Epithelial cell of prostate (primary cell): ENCODE measurements at places on chromosomes 5 and 9.

- no peak for DNase-seq
Observed at GRCh38 chr9:114501796-114502682, 3.2 kb downstream of the WHRN start.

- no peak for DNase-seq
Observed at GRCh38 chr5:177111720-177112394, 21.7 kb upstream of the NSD1 start.

DNA sequence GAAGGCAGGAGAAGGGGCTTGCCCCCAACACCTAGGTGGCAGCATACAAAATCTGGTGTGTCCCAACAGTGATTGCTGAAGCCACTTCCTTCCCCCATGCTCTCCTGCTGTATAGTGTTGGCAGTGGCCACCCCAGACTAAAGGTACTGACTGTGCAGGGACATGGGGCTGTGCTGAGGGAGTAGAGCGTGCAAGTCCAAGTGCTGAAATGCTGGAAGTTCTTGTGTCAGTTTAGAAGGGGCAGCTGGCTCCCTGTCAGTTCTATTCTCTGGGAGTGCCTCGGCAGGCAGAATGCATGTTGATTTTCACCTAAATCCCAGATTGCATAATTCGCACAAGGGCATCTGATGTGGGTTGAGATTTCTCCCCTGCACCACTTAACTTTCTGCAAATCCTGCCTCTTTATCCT lies 68.6 kb downstream of the GDNF start:
- DNase-seq, result no peak

DNA sequence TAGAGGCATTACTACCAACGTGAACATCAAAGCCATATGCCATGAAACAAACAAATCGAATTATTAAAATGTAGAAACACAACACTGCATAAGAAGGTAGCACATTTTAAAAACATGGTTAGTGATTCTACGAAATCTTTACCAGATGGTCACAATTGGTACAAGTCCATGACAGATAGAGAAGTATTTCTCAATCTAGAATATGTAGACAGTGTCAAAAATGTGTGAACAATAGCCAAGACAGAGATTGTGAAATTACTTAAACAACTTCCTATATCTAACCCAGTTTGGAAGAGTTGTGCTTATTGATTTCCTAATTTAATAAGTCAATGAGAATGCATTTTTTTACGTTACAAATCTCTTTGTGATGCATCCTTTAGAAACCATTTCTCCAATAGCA lies 1121.6 kb downstream of the MAT2B start:
- DNase-seq, result no peak

DNA sequence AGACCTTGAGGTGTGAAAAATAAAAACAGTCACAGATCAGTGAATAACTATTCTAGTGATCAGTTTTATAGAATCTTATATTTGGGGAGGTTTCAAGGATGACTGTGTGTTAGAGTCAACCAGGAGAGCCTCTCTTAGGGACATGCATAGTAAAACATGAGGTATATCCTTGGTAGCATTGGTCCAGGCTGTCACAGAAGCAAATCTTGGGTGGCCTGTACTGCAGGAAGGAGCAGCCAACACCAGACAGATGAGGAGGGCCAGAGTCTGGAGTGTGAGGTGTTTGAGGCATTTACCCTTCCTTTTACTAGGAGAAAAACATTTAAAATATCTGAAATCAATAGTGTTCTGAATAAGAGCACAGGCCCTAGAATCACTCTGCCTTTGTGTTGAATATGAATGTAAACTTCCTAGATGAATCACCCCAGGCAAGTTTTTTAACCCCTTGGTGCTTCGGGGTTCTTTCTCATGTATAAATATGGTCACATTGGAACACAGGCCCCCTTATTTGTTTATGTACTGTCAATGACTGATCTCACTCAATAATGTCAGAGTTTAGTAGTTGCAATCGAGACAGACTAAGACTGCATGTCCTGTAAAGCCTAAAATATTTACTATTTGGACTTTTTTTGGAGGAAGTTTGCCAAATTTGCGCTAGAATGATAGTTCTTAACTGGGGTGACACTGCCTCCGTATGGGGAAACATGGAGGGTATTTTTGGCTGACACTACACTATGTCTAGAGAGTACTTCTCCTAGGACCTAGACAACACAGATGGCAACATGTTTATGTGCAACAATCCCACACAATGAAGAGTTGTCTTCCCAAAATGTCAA lies 416.5 kb upstream of the POU5F2 start:
- no peak for DNase-seq

- DNase-seq, result no peak
Observed at GRCh38 chr9:89623925-89624420, 19.2 kb downstream of the GADD45G start.

GRCh38 chr5:77170-77501 lies 14.8 kb upstream of the PLEKHG4B start:
- DNase-seq, result no peak

DNA sequence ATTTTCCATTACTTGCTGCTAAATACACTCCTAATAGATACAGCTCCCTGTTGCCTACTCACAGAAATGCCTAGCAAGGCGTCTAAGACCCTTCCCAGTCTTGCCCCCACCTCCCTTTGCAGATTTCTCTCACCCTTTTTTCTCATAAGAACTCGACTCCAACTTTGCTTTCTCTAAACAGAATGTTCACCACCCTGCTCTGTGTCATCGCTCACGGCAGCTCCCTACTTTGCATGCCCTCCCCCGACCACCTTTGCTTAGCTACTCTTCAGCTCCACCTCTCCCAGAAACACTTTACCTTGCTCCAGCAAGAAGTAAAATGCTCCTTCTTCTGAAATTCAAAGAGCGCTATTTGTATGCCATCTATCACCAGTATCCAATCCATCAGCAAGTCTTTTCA lies 15.2 kb upstream of the PPP1R2B start:
- no peak for DNase-seq

DNA sequence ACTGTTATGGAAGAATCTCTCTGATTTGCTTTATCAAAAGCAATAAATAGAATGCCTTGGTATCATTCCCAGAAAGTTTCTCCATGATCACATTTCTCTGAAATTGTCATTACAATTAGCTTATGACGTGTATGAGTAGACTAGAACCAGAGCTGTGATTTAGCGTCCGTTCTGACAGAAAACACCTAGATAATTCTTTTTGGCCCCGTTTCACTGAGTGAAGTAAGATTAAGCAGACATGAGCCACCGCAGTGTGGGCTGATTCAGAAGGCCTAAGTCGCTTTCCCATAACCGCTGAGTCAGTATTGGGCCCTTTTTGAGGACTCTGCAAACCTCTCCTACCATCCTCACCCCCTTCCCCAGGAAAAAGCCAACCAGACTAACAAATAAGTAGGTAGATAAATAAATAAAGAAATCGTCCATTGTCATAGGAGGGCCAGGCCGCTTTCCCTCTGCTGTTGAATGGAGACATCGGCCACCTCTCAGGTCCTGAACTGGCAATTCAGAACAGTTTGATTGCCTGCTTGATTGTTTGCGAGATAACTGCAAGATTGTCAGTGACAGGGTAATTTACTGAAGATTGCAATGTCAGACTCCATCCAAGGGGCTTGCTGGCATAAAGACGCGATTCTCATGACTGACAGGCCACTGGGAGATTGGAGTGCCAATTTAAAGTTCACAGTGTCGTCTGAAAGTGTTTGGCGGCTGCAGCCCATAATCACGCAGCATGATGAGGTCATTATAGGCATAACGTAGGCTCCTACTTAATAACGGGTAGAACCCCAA lies 105.0 kb upstream of the WWC1 start:
- DNase-seq, result no peak

GRCh38 chr5:173003360-173003759 lies 19.8 kb downstream of the ATP6V0E1 start:
- no peak for DNase-seq

- no peak for DNase-seq
Observed at GRCh38 chr9:10232352-10232930, 380.4 kb downstream of the PTPRD start.

GRCh38 chr5:80033513-80033912 lies 1.6 kb upstream of the THBS4 start:
- no peak for DNase-seq

DNA sequence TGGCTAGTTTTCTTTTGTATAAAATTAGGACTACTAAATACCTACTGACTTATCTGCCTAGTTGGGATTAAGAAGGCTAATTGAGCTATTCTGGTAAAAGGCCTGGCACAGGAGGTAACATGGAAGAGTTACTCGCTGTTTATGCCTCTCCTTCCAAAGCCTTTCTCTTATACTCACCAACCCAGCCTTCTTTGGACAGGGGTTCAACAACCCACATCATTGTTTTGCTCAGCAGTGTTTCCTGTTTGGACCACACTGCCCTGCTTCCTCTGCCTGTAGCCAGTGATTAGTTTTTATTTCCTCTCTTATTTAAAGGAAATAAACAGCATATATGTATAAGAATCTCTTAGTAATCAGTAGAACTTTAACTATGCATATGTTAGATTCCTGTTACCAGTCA lies 85.1 kb upstream of the TLX3 start:
- DNase-seq, result no peak

GRCh38 chr9:77435688-77436087 lies 212.4 kb downstream of the GNA14 start:
- no peak for DNase-seq

- no peak for DNase-seq
Observed at GRCh38 chr5:60887746-60888145, 43.7 kb upstream of the ELOVL7 start.

- DNase-seq, result no peak
Observed at GRCh38 chr9:11149065-11149464, 536.3 kb upstream of the PTPRD start.

- DNase-seq, result no peak
Observed at GRCh38 chr9:137552022-137552768, 516 bp downstream of the MRPL41 start.

DNA sequence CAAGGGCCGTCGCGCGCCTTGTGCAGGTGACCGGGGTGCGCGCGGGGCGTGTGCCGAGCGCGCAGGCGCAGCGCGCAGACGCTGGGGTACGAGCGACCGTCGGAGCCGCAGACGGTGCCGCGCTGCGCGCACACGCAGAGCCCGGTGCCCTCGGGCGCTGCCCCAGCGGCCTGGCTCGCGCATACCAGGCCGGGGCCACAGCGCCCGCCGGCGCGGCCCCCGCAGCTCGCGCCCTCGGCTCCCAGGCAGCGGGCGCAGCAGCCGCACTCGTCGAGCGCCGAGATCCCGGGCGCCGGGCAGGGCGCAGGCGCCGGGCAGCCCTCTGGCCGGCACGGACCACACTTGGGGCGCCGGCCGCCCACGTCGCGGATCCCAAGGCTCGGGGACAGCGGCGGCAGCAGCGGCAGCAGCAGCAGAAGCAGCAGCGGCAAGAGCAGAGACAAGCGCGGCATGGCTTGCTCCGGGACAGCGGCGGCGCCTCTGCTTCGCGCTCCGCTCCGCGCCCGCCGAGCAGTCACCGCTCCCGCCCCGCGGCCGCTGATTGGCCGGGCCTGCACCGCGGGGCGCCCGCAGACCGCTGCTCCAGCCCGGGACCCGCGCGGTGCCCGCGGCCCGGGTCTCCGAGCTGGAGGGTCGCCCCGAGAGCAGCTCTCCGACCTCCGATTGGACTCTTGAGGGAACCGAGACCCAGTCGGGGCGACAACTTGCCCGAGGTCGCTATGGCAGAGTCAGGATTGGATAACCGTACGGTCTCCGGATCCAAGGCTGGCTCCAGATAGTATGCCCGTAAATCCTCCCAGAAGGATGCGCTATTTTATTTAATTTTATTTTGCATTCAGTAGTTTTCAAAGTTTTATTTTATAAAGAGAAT lies at the start of gene IGFBPL1:
IGFBPL1 (minus strand) TSS at position 482 of the 871 bp plus-strand sequence; CDS start at position 452, 30 bp downstream.
- no peak for DNase-seq

DNA sequence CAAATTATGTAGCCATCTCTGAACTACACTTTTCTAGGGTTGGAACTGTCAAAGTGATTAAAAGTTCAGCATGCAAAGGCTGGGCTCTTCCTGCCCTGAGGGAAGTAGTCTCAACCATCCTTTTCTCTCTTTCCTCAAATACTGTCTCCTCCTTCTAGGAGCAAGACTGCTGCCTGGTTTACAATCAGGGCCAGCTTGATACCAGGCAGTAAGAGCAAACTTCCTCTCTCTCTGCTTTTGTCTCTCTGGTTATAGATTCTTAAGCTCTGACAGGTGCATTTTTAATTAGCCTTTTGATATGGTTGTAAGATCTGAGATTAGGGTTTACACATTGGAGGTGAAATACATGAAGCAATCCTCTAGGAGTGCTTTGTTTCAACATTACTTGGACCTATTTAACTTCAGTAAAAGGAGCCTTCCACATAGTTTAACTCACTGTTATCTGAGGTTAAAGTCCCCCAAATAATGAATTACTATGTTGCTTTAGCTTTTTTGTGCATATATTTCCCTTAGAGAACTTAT lies 436.1 kb downstream of the SPATA31D1 start:
- DNase-seq, result no peak

DNA sequence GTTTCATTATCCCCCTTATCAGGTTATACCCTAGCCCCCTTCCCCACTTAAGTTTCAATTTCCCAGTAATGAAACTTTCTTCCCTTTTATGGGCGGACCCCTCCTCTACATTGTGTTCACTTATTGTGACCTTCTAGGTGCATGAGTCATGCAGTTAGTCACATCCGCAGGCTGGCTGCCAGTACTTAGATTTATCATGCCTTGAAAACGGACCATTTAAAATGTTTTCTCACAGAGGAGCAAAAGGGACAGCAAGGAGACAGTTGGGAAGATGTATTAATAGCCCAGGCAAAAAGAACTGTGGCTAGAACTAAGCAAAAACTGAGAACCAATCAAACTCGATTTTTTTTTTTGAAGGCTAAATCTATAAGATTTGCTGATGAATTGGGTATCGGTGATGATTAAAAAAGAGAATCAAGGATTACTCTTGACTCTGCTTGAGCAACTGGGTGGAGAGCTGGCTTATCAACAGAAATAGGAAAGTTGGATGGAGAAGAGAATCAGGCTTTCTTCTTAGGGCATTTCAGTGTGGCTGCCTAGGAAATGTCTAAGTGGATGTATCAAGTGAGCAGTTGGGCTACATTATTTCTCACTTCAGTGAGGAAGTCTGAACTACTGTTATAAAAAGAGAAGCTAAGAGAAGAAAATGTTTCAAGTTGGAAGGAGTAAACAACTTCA lies 615.0 kb downstream of the HINT1 start:
- DNase-seq, result peak; percentile 45

- no peak for DNase-seq
Observed at GRCh38 chr5:61678966-61679365, 346.9 kb downstream of the ZSWIM6 start.

- DNase-seq, result no peak
Observed at GRCh38 chr5:14420101-14420811, 161.3 kb upstream of the OTULINL start.

GRCh38 chr5:95111141-95111540 lies 173.8 kb downstream of the MCTP1 start:
- no peak for DNase-seq

DNA sequence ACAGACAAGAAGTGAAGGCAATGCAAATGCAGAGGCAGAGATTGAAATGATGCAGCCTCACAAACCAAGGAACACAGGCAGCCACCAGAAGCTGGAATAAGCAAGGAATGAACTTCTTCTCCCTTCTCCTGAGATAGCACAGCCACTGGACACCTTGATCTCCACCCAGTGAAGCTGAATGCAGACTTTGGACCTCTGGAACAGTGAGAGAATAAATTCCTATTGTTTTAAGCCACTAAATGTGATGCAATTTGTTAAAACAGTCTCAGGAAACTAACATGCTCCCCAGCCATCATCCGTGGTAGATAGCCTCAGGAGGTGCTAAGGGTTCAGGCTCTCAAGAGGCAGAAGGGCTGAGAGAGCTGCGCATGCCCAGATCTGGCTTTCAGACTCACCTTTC lies 512.2 kb upstream of the ZNF608 start:
- no peak for DNase-seq
